Activated CD8-positive, alpha-beta T cell treated with anti-CD3 and anti-CD28 coated beads, Interleukin-2, amount 10 ng/mL, durations not matched to agents 7 days and 5 days (primary cell): ENCODE measurements at places on chromosomes 12 and 14. TPM values are rescaled to one million over a fixed set of nuclear protein-coding genes. Genes with fewer than 3 reads are reported as not detected.

Gene BTBD6
- 59.8 TPM for total RNA-seq

Gene TAS2R42
- not detected for total RNA-seq

Gene SMCO3
- not detected for total RNA-seq

GRCh38 chr14:96121660-96122395 lies 82.7 kb downstream of the C14orf132 start:
- no peak for DNase-seq
- peaks cover 18% of the 10 kb centered on the region for H3K4me1 ChIP-seq
- no peak overlapping the region for H3K4me3 ChIP-seq
- H3K27ac ChIP-seq, result no peak overlapping the region

DNA sequence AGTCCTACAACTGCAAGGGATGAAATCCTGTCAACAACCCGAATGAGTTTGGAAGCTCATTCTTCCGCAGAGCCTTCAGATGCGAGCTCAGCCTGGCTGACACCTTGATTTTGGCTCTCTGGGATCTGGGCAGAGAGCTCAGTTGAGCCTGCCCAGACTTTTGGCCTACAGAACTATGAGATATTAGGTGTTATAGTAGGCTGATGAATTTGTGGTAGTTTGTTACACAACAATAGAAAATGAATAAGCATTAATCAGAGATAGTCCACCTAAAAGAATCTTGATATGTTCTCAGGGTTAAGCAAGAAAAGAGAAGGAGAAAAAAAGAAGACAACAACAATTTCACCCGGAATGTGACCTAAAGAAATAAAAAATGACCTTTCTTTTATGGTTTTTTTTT lies 30.4 kb upstream of the GZMB start:
- no peak for DNase-seq
- no peaks in the 10 kb centered on the region for H3K27me3 ChIP-seq
- no peak overlapping the region for H3K4me3 ChIP-seq
- peaks cover 27% of the 10 kb centered on the region for H3K36me3 ChIP-seq
- H3K4me1 ChIP-seq, result peaks cover 92% of the 10 kb centered on the region

DNA sequence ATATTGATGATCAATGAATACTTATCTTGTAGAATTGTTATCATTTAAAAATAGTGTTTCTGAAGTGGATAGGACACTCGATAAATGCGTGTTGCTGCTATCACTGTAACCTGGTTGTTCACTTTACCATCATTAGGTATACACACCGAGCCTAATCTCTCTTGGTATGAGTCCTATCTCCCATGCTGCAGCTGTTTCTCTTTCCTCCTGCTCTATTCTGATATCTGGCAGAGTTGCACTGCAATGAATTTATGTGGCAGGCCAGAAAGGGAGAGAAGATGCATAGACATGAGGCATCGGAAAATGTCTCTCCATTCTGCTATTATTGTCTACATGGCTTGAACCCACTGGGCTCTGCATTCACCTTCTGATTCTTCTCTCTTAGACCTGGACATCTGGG lies 26.7 kb downstream of the KCNK10 start:
- H3K4me3 ChIP-seq, result no peak overlapping the region
- no peaks in the 10 kb centered on the region for H3K4me1 ChIP-seq
- peaks cover 11% of the 10 kb centered on the region for H3K27me3 ChIP-seq
- no peak for DNase-seq

GRCh38 chr12:92554158-92555073 lies 148.4 kb upstream of the PLEKHG7 start:
- peaks cover 40% of the 10 kb centered on the region for H3K4me1 ChIP-seq
- no peak for DNase-seq
- no peak overlapping the region for H3K4me3 ChIP-seq
- peaks cover 19% of the 10 kb centered on the region for H3K36me3 ChIP-seq

DNA sequence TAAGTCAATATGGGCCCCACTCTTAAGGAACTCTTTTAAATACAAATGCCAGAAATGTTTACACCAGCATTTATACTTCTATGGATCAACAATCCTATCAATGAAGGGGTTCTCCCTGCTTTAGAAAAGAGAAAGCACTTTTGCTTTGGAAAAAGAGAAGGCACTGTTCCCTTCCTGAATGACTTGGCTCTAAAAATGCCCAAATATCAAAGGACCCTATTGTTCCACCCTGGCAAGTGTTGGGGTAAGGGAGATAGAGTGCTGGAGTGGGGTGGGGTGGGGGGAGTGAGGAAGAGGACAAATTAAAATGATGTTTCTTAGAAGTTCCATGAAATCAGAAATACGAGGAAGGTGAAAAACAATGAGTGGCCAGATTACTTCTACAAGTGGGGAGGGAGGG lies 131.6 kb upstream of the GRIN2B start:
- H3K36me3 ChIP-seq, result no peaks in the 10 kb centered on the region
- no peaks in the 10 kb centered on the region for H3K27me3 ChIP-seq
- H3K4me1 ChIP-seq, result peaks cover 4% of the 10 kb centered on the region
- no peak for DNase-seq
- H3K4me3 ChIP-seq, result no peak overlapping the region
- no peak overlapping the region for H3K27ac ChIP-seq

- no peaks in the 10 kb centered on the region for H3K27me3 ChIP-seq
- no peaks in the 10 kb centered on the region for H3K4me1 ChIP-seq
- H3K27ac ChIP-seq, result no peak overlapping the region
- no peak overlapping the region for H3K4me3 ChIP-seq
- H3K36me3 ChIP-seq, result no peaks in the 10 kb centered on the region
Observed at GRCh38 chr14:68441542-68441941, 351.3 kb downstream of the ZFP36L1 start.
